ENCODE measurements at places on chromosomes 2 and 18. TPM values are rescaled to one million over a fixed set of nuclear protein-coding genes. Genes with fewer than 3 reads are reported as not detected.

DNA sequence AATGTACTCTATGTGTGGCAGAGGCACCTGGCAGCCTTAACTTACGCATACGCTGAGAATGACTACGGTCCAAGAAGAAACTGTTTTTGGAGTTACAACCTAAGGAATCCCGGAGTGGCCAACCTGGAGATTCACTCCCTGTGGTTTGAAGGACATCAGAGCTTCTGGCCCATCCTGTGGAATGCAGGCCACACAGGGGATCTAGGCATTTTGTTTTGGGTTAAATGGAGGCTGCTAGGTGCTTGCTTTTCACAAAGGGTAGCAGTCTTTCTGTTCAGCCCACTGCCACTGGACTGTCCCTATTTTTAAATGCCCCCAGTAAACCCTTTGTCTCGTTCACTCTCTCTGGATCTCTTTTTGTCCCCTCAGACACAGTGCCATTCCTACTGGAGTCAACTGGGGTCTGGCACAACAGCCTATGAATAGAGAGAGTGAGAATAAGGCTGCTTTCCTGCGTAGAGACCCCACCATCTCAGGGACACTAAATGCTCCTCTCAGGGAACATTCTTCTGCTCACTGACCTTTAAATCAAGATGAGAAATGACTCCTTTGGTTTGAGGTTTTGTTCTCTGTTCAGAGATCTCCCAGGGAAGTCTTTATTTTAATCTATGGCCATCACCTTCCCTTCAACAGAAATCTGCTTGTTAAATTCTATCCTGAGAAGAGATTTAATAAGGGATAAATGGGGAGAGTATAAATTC lies 124.9 kb downstream of the B3GNT2 start:
- no peak for DNase-seq

DNA sequence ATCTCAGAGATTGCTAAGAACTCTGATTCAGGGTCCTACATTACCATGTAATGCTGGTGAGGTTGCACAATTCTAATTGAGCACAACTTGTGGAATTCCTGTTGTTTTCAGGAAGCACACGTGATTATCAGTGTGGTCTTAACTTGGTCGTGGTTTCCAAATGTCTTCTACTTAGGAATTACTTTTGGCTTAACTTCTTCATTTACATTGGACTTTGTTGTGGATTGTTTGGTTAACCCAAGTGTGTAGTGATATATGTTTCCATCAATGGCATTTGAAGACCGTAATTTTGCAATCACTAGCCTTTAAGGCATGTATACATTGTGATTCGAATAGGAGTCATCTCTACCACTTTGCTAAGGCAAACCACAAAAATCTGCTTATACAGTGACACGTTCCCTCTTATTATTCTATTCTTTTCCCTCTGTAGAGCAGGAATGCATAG lies 373.3 kb downstream of the IRS1 start:
- DNase-seq = peak; percentile 88

DNA sequence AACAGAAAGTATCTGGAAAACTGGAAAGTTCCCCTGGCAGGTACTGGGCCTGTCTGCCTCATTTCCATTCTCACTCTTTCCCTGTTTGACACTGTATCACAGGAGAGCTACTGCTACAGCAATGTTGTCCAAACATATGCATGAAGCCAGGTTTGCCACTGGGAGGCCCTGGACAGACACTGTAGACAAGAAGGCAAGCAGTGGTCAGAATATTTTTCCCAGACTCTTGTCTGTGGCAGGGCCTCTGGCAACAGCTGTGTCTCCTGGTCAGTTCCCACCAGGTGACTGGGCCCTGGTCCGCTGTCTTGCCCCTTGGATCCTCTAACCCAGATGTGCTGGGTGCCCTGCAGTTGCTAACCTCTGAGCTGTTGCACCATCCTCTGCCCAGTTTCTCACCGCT lies 178.9 kb upstream of the FANCL start:
- no peak for DNase-seq

- DNase-seq = no peak
These were observed 26.0 kb downstream of the MARCO start for GRCh38 chr2:118968042-118968441.

CAPN13 gene
- not detected for total RNA-seq

GRCh38 chr2:207122651-207123334 lies 43.0 kb downstream of the KLF7 start:
- no peak for DNase-seq

TNS1 gene
- total RNA-seq = 125 TPM

DNA sequence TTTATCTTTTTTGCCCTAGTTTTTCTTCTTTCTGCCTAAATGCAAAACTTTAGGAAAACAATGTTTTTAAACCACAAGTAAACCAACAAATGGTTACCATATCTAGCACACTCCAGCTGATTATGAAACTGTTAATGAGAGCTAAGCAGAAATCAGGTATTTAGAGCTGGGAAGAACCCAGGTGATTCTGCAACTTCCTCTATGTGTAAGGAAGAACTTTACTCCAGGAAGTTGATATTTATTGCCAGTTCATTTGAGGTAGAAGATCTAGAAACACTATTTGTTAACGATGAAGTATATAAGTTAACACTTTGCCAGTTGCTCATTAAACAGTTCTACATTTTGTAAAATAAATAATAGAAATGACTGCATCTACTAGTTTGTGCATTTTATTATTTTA lies 409.7 kb downstream of the XIRP2 start:
- no peak for DNase-seq

DNA sequence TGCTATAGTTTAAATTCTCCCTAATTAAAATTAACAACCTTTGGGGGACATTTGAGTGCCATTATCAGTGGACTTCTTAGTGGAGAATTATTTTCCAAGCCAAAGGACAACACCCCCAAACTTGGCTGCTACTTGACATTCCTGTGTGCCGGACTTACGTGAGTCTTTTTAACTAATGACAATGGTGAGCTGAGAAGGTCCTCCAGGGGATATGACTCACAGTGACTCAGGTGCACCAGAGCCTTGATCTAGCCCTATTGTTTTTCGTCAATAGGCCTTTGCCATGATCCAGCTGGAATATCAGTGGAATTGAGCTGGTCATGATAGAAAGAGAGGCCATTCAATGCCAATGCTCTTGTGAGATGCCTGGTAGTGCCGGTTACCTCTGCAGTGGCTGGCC lies 118.1 kb upstream of the CXCR4 start:
- no peak for DNase-seq

- DNase-seq = no peak
These were observed 4.3 kb downstream of the TSHZ1 start for GRCh38 chr18:75214766-75215510.

GRCh38 chr2:124286089-124286783 lies 261.1 kb downstream of the CNTNAP5 start:
- DNase-seq = no peak

DNA sequence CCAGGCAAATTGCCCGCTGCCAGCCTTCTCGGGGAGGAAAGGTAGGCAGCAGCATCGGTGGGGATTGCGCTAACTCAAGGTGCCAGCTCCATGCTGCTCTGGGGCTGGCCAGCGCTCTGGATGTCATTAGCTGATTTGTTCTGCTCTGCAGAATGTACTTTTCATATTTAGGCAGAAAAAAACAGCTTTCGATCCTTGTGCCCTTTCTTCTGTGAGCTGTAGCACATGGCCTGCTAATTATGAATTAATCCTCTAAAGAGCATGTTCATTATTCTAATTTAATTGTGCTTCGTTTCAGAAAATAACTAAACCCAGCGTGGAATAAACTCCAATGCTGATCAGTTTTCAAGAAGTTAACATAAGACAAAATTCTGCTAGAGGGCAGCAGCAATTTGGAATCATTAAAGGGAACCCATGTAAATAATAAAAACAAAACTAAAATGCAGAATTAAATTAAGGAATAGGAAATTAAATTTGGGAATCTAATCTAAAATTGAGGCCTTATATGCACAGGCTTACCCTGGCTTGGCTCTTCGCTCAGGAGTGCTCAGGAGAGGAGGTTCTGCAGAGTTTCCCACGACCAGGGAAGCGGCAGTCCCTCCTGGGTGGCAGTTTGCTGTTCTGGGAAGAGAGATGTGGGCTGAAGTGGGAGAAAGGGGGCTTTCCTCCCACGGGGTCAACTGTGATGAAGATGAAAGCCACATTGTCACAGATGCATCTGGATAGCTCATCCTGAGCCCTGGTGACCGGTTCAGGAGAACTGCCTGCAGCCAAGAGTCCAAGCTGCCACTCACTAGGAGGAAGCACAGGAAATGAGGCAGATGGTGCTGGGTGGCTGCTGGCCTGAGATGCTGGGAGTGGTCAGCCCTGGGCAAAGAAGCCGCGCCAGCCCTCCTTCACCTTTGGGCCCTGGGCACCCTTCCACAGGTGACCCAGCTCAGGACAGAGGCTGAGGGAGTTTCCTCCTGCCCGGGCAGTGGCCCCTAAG lies 93.2 kb upstream of the PKDCC start:
- DNase-seq = no peak

DNA sequence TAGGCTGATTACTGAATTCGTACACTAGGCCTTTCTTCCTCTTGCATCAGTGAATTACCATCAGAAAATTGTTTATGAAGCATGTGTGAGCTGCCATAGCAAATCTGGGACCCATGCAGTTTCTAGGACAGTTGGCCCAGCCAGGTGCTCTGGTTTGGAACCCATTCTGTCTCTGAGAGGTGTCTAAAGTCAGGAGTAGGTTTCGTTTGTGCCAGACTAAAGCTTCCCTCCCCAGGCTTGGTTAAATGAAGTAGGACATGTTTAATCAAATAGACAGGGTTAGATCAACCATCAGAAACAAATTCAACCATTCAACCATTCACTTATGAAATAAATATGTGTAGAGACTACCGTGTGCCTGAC lies 176.9 kb downstream of the ALPK2 start:
- no peak for DNase-seq

CNDP1 gene
- total RNA-seq = not detected

GRCh38 chr2:237473878-237474441 lies 13.1 kb upstream of the MLPH start:
- peak; percentile 77 for DNase-seq

UGT1A3 gene
- total RNA-seq = not detected

DNA sequence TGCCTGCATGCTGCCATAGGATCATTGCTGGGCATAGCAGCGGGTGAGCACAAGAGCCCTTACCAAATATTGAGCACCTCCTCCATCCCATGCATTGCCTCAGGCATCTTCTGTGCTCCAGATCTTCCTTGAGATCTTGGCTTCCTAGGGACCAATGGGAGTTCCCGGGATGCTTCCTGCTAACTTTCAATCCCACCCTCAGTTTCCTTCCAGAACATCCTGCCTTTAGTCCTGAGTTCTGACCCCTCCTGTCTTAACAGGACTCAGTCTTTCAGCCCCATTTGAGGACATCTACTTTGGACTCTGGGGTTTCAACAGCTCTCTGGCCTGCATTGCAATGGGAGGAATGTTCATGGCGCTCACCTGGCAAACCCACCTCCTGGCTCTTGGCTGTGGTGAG lies 15.3 kb downstream of the SLC14A1 start:
- no peak for DNase-seq

PROKR1 gene
- not detected for total RNA-seq

DSG1 gene
- not detected for total RNA-seq

- DNase-seq = no peak
These were observed 45.1 kb downstream of the LBH start for GRCh38 chr2:30276455-30276911.

DNA sequence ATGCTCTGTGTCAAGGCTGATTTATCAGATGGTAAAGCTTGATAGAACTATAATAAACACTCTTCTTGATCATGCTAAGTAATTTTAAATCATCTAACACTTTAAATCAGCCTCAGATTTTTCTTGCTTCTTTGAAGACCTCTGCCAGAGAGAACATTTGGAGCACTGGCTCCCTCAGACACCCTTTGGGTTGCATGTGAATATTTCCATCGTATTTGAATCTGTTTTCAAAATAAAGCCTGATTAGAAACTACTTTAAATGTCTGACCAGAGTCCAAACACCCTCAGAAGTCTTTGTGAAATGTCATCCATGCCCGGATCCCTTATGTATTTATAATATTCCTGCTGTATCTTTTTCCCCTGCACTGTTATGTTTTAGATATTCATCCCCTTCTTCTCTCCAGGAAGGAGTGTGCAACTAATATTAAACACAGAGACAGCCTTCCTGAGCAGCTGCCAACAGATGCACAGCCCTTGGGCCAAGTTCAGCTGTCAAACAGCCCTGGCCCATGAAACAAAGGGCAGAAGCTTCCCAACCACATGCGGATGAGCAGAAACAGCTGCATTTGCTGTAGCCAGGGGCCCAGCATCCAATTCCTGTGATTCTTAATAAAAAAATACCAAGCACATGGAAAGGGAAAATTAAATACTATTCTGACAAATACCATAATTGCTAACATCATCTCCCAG lies 46.5 kb downstream of the DPP10 start:
- DNase-seq = no peak

DNA sequence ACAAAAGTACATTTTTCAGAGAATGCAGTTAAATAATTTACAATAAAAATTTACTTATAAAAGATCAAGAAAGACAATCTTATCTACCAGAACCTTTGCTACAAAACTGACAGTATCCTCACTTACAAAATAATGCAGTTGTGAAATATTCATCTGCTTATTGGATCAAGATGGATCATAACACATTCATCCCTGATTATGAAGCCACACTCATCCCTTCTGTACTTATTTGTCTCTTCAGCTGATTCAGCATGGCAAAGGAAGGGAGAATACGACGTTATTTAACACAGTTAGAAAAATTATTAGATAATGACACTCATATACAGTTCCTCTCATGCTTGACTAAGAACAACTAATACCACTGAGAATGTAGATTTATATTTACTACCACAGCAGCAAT lies 46.4 kb downstream of the TCF4 start:
- no peak for DNase-seq

GRCh38 chr2:168700615-168701245 lies 101.7 kb upstream of the NOSTRIN start:
- DNase-seq = no peak

DNA sequence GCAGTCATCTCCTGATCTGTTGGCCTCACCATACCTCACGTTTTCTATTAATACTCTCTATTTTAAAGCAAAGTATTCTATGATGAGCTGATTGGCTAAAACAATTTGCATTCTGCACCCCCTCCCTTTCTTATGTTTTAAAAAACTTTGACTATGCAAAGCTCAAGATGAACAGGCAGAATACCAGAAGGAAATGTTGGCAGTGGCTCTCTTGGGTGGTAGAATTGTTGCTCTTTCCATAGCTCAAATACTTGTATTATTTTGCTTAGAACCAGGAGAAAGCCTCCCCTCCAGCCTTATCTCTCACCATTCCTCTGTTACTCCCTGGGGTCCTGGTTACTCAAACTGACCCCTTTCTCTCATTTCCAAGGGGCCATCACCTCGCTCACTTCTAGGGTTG lies 14.4 kb downstream of the GPR45 start:
- DNase-seq = no peak

- DNase-seq = peak; percentile 6
These were observed 299.6 kb downstream of the AGPS start for GRCh38 chr2:177692042-177692782.

DNA sequence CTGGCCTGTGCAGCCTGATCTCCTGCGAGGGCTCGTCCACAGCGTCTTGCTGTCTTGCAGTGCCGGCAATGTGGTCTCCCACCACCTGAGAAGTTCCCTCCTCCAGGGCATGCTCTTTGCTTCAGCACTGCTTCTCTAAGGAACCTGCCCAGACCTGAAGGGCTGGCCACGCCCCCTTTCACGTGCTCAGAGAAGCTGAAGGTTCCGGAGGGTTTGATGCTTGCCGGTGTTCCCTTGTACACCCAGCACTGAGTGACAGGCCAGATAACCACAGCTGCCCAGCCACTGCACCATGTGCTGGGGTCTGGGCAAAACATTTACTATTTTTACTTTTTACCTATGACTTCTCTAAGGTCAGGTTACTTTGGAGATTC lies 1.7 kb upstream of the POLR2D start:
- no peak for DNase-seq

STAT4 gene
- total RNA-seq = 0.48 TPM

EIF2AK2 gene
- 43.3 TPM for total RNA-seq

Measured in HFFc6 (cell line).